Upper lobe of left lung (tissue), 6 donors: ENCODE measurements at places on chromosomes 4 and X. TPM values are rescaled to one million over a fixed set of nuclear protein-coding genes. Genes with fewer than 3 reads are reported as not detected.

Gene SPP1
- total RNA-seq: 13.7 TPM

Gene S100P
- total RNA-seq: 9.4 TPM

Gene MAN2B2
- total RNA-seq: 36.2 TPM

Gene TACR3
- total RNA-seq: 0.15 TPM

Gene NPY2R
- not detected for total RNA-seq

DNA sequence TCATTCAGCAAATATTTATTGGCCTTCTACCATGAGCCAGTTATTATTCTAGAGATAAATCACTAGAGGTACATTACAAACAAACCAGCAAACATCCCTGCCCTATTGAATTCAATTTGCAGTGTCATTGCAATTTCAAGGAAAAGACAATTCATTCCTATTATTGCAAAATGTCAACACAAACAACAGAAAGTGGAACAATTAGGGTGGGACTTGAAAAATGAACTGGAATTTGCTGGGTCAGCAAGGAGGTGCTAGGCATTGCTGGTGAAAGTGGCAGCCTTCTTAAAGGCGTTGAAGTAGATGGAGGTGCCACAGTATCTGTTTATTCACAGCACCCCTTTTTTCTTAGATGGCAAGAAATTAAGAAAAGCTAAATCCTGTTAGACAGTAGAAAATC, 224.0 kb upstream of the BMP3 start:
- H3K36me3 ChIP-seq: no peaks in the 10 kb centered on the region
- H3K27ac ChIP-seq: no peak overlapping the region
- H3K4me1 ChIP-seq: no peaks in the 10 kb centered on the region
- DNase-seq: no peak
- H3K4me3 ChIP-seq: no peak overlapping the region

DNA sequence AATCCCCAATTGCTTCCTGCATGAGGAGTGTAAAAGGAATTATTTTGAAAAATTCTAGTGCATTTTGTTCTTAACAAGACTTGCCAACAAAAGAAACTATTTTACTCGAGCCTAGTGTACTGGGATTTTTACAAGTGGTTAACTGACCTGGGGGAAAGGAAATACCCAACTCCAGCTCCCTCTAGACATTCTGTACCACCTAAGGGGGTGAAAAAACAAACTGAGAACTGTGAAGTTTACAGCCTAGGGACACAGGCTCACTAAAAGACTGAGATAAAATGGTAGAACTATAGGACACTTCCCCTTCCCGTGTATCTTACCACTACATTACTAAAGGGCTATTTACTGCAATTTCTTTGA, 2.6 kb upstream of the ADH5 start:
- H3K27me3 ChIP-seq: no peaks in the 10 kb centered on the region
- no peak overlapping the region for H3K4me3 ChIP-seq
- no peak for DNase-seq
- H3K36me3 ChIP-seq: no peaks in the 10 kb centered on the region

DNA sequence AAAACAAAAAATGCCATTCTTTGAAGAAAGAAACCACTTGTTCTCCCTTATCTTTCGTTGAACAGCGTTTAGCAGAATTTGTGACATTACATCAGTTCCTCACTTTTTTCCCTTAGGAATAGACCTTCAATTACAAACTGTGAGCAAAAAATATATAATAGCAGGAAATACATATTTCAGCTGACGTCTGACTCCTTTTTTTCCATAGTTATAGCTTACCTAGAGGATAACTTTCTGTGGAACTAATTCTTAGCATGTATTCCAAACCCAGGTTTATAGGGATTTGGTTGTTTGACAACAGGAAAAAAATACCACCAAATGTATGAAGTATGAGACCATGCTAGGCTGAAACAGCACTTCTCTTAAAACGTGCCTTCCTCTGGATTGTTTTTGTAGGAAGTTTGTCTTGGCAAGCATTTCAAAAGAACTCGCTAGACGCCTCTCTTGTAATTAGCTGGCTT, 2.0 kb upstream of the LIMCH1 start:
- peaks cover 25% of the 10 kb centered on the region for H3K4me1 ChIP-seq
- H3K36me3 ChIP-seq: no peaks in the 10 kb centered on the region
- H3K27ac ChIP-seq: no peak overlapping the region
- no peaks in the 10 kb centered on the region for H3K27me3 ChIP-seq

GRCh38 chr4:157739242-157739641, 433.6 kb downstream of the GASK1B start:
- no peaks in the 10 kb centered on the region for H3K4me1 ChIP-seq
- no peak overlapping the region for H3K27ac ChIP-seq
- H3K4me3 ChIP-seq: no peak overlapping the region
- no peaks in the 10 kb centered on the region for H3K36me3 ChIP-seq

DNA sequence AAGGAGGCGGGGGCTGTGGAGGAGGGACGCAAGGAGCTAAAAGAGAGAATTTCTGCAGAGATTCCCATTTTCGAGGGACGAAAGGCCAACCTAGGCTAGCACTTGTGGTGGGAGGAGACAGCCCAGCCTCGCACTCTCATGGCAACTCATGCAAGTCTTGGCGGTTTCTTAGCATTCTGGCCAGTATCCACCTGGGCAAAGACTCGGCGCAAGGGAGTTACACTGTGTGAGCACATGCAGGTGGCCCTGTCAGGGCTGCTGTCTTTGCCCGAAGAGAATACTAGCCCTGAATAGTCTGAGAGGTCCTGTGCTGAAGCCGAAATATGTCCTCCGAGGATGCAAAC, 15.5 kb downstream of the MCF2 start:
- peaks cover 14% of the 10 kb centered on the region for H3K4me1 ChIP-seq
- peak overlapping the region; percentile 36 for H3K4me3 ChIP-seq
- H3K27ac ChIP-seq: no peak overlapping the region
- no peak for DNase-seq
- no peaks in the 10 kb centered on the region for H3K36me3 ChIP-seq

DNA sequence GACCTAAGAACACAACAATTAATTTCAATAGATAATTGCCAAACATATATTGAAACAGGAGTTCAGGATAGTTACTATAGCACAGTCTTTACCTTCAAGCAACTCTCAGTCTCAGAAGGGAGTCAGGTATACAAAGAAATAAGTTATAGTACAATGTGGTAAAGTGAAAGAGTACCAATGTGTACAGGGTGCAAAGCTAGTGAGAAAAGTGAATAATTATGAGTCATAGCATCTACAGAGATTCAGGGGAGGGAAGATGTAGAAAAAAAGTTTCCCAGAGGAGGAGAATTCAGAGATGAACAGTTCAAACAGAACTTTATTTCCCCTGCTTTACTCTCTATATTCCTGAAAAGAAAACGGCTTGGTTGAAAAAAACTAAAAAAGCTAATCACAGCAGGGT, 22.7 kb upstream of the DKK2 start:
- H3K4me1 ChIP-seq: no peaks in the 10 kb centered on the region
- H3K27me3 ChIP-seq: no peaks in the 10 kb centered on the region
- no peak for DNase-seq
- no peak overlapping the region for H3K27ac ChIP-seq

DNA sequence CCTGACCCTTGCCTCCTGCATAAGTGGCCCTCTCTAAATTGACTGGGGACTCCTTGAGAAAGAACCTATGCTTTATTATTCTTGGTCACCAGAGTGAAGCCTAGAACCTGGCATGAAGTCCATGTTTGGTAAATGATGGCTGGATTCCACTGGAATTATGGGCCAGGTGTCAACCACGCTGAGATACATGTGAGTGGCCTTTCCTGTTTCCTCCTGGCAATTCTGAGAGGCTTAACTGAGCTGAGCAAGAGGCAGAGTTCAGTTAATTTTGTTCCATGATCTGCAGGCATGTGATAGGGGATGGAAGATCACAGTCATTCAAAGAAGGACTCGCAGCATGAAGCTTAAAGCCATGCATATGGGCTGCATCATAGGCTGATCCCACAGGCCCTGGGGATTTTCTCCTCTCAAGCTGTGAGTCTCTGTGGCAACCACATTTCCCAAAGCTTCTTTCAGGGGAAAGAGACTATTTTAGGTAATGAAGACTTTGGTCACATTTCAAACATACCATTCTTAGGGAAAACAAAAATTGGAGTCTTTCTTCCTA, 69.4 kb upstream of the CLNK start:
- H3K4me3 ChIP-seq: no peak overlapping the region
- H3K27ac ChIP-seq: no peak overlapping the region
- H3K4me1 ChIP-seq: no peaks in the 10 kb centered on the region
- no peaks in the 10 kb centered on the region for H3K36me3 ChIP-seq
- H3K27me3 ChIP-seq: no peaks in the 10 kb centered on the region
- no peak for DNase-seq

- no peaks in the 10 kb centered on the region for H3K4me1 ChIP-seq
- H3K27ac ChIP-seq: no peak overlapping the region
- DNase-seq: no peak
- no peak overlapping the region for H3K4me3 ChIP-seq
- no peaks in the 10 kb centered on the region for H3K36me3 ChIP-seq
These were observed 20.2 kb downstream of the MSL3 start for GRCh38 chrX:11778230-11778629.

GRCh38 chrX:44871931-44872820, 812 bp upstream of the KDM6A start:
- H3K27me3 ChIP-seq: no peaks in the 10 kb centered on the region
- H3K4me3 ChIP-seq: peak overlapping the region; percentile 75
- DNase-seq: peak; percentile 42
- peaks cover 27% of the 10 kb centered on the region for H3K4me1 ChIP-seq

- no peak overlapping the region for H3K4me3 ChIP-seq
- H3K27me3 ChIP-seq: peaks cover 12% of the 10 kb centered on the region
- no peak for DNase-seq
- peak overlapping the region; percentile 32 for H3K27ac ChIP-seq
These were observed 174.1 kb downstream of the CBR4 start for GRCh38 chr4:168835880-168836454.

DNA sequence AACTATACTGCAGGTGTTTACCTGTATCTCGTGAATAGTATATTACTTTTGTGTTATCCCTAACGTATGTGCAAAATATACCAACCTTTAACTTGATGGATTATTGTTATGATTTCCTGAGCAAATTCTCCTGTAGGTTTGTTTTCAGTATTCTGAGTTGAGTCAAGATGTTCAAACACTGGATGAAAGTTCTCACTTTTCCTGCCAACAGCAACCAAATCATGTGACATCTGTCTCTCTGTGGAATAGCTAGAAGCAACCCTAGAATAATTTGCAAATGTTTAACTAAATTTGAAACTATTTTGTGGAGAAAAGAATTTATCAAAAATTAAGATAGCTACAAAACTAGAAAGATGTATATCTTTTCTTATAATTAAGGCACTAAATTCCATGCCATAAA, 35.6 kb downstream of the BCLAF3 start:
- no peaks in the 10 kb centered on the region for H3K4me1 ChIP-seq
- H3K27me3 ChIP-seq: no peaks in the 10 kb centered on the region
- no peak overlapping the region for H3K27ac ChIP-seq
- DNase-seq: no peak
- H3K4me3 ChIP-seq: no peak overlapping the region

GRCh38 chrX:120463241-120463640, 5.9 kb downstream of the LAMP2 start:
- peaks cover 14% of the 10 kb centered on the region for H3K4me1 ChIP-seq
- DNase-seq: peak; percentile 58
- H3K4me3 ChIP-seq: no peak overlapping the region
- H3K36me3 ChIP-seq: no peaks in the 10 kb centered on the region

DNA sequence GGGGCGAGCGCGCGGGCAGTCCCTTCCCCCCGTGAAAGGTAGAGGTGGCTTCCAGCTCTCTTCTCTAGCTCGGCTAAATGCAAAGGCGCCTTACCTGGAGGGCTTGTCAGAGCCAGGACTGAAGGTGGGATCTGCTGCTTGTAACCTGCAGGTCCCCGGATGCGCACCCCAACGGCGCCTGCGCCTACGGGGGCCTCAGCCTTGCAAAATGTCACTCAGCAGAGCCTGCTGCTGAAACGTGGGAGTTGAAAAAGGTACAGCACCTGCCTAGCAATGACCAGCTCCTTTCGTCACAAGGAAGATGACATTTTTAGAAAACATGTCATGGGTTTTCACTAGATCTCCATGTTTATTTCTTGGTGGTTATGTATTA, 583 bp downstream of the ABHD18 start:
- no peaks in the 10 kb centered on the region for H3K27me3 ChIP-seq
- peaks cover 20% of the 10 kb centered on the region for H3K4me1 ChIP-seq
- H3K36me3 ChIP-seq: no peaks in the 10 kb centered on the region
- H3K27ac ChIP-seq: peak overlapping the region; percentile 89

- no peak overlapping the region for H3K4me3 ChIP-seq
- no peak for DNase-seq
- H3K4me1 ChIP-seq: no peaks in the 10 kb centered on the region
- no peak overlapping the region for H3K27ac ChIP-seq
These were observed 20.8 kb upstream of the LRBA start for GRCh38 chr4:151035911-151036310.

- no peaks in the 10 kb centered on the region for H3K36me3 ChIP-seq
- H3K4me1 ChIP-seq: no peaks in the 10 kb centered on the region
- no peaks in the 10 kb centered on the region for H3K27me3 ChIP-seq
- H3K4me3 ChIP-seq: no peak overlapping the region
These were observed 480.8 kb upstream of the TECRL start for GRCh38 chr4:64889906-64890610.

- H3K4me1 ChIP-seq: no peaks in the 10 kb centered on the region
- no peaks in the 10 kb centered on the region for H3K36me3 ChIP-seq
- DNase-seq: no peak
- H3K4me3 ChIP-seq: no peak overlapping the region
- no peaks in the 10 kb centered on the region for H3K27me3 ChIP-seq
These were observed 29.4 kb upstream of the KLHL2 start for GRCh38 chr4:165177725-165178666.

GRCh38 chr4:16055873-16056272, 27.9 kb downstream of the PROM1 start:
- no peak for DNase-seq
- H3K27me3 ChIP-seq: no peaks in the 10 kb centered on the region
- H3K27ac ChIP-seq: no peak overlapping the region
- H3K36me3 ChIP-seq: no peaks in the 10 kb centered on the region
- H3K4me3 ChIP-seq: no peak overlapping the region

DNA sequence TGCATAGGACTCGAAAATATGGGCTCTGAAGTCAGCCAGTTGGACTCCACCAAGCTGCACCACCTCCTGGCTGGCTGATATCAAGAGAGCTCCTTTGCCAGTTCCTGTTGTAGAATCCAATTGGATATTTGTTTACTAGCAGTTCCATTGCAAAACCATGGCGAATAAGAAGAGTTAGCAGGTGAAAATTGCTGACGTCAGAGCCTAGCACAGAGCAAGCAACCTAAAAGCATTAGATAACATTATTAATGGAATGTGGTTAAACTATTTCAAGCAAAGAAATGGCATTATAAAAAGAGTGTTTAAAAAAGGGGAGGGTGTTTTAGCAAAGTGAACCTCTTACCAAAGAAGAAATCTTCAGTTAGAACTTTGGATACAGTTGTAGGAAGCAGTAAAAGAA, 1816.3 kb upstream of the TENM3 start:
- H3K27ac ChIP-seq: no peak overlapping the region
- no peaks in the 10 kb centered on the region for H3K36me3 ChIP-seq
- H3K4me1 ChIP-seq: no peaks in the 10 kb centered on the region
- H3K27me3 ChIP-seq: no peaks in the 10 kb centered on the region
- no peak for DNase-seq
